ENCODE measurements at places on chromosomes 12 and 14. TPM values are rescaled to one million over a fixed set of nuclear protein-coding genes. Genes with fewer than 3 reads are reported as not detected.

Gene CSRP2
- 54.1 TPM for total RNA-seq

Gene CLEC12A
- 4.9 TPM for total RNA-seq

Gene KRT2
- not detected for total RNA-seq

Gene STAB2
- 0.25 TPM for total RNA-seq

Gene MSI1
- total RNA-seq: 6.8 TPM

Gene DIABLO
- total RNA-seq: 30.4 TPM

Gene GRIP1
- 7.7 TPM for total RNA-seq

Gene IAPP
- not detected for total RNA-seq

DNA sequence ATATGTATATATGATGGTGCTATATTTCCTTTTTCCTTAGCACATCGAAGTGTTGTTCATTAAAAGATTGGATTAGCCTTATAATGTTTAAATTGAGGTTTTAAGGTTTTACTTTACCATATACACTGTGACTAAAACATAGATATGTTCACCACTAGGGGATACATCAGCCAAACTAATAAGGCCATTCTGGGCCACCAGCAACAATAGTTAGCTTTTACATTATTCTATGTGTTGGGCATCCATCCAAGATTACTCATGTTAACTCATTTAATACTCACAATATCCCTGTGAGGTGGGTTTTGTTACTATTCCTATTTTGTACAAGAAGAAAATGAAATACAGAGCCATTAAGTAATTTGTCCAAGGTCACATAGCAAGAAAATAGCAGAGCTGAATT lies 202.6 kb upstream of the AVPR1A start:
- DNase-seq: no peak

DNA sequence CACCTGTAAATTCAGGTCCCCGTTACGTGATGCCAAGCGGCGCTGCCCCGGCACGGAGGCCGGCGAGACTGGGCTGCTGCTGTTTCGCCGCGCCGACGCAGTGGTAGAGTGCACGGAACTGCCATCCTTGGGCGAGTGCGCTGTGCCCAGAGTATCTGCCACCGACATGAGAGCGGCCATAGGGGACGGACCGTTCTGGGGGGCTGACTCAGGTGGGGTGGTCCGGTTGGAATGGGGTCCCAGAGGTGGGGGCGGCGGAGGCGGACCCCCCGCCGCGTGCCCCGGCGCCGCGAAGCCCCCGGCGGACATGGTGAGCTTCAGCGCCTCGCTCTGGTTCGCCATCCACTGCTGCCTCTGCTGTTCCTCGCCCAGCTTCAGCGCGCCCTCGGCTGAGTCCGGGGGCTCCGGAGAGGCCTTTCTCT lies 2.8 kb downstream of the IRF2BPL start:
- peak; percentile 58 for DNase-seq

- no peak for DNase-seq
Observed at GRCh38 chr12:103540319-103540718, 44.6 kb upstream of the C12orf42 start.

DNA sequence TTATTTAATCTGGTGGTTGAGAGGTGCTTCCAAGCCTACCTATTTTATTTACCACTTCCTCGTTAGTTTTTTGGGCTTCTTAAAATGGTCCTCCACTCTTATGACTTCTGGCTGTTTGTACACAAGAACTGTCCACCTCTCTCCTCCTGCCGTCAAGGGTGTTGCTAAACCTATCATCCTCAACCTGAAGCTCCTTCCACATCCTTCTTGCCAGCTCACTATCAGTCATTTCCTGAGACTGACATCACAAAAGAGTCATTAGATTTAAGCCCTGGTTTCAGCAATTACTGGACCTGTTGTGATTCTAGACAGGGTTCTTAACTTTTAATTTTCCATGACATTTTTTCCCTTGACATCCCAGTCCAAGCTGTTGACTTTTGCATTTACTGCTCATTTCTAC lies 91.9 kb downstream of the BICD1 start:
- DNase-seq: no peak

DNA sequence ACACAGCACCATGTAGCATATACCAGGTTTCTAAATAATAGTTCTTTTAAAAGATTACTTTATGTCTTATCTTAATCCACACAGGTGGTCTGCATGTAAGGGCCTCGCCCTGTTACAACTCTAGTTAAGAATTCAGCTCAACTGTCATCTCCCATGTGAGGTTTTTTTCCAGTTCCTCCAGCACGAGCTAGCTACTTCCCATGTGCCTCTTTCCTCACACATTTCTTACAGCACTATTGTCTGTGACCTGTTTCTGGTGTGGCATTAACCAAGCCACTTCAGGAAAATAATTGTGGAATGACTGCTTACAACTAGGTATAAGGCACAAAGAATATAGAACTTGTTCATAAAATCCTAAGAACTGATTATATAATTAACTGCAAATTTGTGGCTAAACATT lies 65.5 kb downstream of the SH2B3 start:
- no peak for DNase-seq

DNA sequence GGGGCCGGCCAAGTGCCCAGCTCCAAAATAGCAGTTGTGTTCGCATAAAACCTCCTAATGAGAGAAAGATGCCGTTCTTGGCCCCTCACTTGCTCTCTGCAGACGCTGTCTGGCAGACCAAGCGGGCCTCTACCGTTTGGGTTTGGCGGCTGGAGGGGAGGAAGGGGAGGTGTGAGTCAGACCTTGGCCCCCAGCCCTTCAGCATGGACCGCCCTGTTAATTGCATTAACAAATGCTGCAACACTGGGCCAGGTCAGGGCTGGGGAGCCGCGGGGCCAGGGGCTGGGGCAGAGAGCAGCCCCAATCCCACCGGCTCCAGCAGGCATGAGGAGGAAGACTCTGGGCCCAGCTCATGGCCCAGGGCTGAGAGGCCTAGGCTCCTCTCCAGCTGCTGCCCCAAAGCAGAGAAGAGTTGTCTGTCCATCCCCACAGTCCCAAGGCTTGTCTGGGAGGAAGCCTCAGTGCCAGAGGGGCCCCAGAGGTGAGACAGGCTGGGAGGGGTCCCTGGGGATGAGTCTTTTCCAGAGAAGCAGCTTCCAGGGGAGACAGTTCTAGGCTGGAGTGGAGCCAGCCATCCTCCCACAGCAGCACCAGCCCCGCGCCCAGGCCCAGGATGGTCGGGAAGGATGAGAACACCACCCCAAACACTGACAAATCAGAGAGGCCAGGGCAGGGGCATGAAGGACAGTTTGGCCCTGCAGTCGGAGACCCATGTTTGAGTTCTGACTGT lies 16.9 kb downstream of the LTBP2 start:
- peak; percentile 84 for DNase-seq

DNA sequence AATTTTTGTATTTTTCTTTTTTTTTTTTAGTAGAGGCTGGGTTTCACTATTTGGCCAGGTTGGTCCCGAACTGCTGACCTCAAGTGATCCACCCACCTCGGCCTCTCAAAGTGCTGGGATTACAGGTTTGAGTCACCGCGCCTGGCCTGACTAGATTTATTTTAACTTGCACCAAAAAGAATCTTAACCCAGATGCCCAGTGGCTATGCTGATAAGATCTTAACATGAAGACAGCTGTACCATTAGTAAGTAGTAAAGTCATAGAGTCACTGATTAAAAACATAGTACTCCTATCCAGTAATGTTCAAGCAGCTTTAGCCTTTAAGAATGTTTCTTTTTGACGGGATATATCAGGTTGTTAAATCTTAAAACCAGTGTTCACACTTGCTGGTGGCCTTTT lies 1061.8 kb upstream of the FLRT2 start:
- no peak for DNase-seq

- DNase-seq: no peak
Observed at GRCh38 chr14:95315579-95315978, 4.1 kb downstream of the CLMN start.

DNA sequence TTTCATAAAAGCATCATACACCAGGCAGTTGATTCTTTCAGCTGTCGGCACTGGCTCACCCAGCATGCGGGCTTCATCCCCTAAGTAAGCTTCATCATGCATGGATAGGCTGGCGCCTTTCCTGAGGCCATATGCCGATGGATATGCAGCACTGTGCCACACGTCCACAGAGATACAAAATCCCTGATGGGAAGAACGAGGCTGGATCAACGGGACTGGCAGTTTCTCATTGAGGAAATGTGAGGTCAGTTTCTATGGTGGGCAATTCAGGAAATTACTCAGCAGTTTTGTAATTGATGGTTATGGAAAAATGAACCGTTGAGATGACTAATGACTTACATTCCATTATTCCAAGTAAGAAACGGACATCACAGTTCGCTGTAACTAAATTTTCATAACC lies 453.8 kb downstream of the TMEM121 start:
- no peak for DNase-seq

DNA sequence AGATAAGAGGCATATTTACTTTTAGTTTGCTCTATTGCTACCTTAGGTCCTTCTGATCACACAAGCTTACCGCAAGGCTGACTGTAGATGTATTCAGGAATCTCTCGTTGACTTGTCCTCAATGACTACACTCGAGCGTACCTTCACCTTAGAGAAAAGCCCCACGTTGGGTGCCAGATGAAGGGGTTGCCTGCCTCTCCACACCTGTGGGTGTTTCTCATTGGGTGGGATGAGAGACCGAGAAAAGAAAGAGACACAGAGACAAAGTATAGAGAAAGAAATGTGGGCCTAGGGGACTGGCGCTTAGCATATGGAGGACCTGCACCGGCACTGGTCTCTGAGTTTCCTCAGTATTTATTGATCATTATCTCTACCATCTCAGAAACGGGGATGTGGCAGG lies 51.8 kb downstream of the ASCL4 start:
- no peak for DNase-seq

DNA sequence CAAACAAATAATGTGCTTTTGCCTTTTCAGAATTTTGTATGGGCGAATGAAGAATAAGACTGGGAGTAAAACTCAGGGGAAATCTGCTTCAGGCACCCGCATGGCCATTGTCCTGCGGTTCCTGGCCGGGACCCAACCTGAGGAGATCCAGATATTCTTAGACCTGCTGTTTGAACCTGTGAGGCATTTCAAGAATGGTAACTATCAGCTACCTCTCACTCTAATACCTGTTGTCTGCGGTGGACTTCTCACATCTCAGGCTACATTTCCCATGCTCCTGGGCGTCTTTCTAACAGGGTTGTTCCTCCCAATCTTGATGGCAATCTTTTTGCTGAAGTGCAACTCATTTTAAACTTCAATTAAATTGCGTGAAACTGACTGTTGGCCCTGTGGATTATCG lies 47.1 kb downstream of the UTP20 start:
- DNase-seq: no peak

DNA sequence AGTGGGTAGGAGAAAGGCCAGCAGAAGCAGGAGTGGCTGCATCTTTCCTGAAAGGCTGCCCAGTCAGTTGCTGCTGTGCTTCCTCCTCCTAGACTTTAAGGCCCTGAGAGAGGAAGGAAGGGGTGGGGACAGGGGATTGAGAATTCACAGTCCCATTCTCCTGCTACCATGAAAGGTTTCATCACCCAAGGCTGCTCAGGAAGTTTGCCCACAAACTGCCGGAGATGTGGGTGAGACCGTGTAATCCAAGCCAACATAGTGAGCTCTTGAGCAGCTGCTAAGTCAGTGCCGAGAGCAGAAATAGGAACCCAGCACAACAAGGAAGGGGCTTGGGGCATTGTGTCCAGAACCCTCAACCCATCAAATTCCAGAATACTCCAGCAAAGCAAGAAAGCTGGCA lies at the start of gene CTSG:
Gene CTSG, minus strand, starts transcription at position 69 of the 400 bp plus-strand sequence. Its CDS starts 27 bp downstream, at position 42.
- DNase-seq: no peak

DNA sequence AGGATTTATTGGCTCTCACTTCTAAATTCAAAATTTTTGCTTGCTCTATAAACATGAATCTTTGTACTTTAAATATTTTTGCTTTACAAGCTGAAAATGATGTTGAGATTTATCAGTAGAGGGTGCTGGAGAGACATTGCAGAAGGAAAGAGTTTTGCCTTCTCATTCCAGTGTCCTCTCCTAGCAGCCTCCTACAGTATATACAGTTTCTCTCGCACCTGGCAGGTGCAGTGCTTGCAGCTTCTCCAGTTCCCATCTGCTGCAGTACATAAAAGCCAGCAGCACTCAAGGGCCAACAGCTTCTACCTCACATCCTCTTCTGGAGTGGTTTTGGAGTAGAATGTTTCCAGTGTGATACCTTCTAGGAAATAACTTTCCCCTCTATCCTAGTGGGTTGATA lies 601.8 kb upstream of the ATXN7L3B start:
- DNase-seq: no peak

- no peak for DNase-seq
Observed at GRCh38 chr12:103758310-103759089, 82.5 kb downstream of the NT5DC3 start.

- DNase-seq: peak; percentile 70
Observed at GRCh38 chr14:94598816-94599655, 13.2 kb upstream of the SERPINA3 start.

- DNase-seq: no peak
Observed at GRCh38 chr12:1533205-1533601, 61.2 kb downstream of the FBXL14 start.

GRCh38 chr14:100294213-100294962 lies 11.9 kb downstream of the SLC25A29 start:
- peak; percentile 69 for DNase-seq
